ENCODE measurements at places on chromosomes 11 and 22.
A peak's percentile ranks its signal among the peaks of the same experiment; 100 is the strongest.

DNA sequence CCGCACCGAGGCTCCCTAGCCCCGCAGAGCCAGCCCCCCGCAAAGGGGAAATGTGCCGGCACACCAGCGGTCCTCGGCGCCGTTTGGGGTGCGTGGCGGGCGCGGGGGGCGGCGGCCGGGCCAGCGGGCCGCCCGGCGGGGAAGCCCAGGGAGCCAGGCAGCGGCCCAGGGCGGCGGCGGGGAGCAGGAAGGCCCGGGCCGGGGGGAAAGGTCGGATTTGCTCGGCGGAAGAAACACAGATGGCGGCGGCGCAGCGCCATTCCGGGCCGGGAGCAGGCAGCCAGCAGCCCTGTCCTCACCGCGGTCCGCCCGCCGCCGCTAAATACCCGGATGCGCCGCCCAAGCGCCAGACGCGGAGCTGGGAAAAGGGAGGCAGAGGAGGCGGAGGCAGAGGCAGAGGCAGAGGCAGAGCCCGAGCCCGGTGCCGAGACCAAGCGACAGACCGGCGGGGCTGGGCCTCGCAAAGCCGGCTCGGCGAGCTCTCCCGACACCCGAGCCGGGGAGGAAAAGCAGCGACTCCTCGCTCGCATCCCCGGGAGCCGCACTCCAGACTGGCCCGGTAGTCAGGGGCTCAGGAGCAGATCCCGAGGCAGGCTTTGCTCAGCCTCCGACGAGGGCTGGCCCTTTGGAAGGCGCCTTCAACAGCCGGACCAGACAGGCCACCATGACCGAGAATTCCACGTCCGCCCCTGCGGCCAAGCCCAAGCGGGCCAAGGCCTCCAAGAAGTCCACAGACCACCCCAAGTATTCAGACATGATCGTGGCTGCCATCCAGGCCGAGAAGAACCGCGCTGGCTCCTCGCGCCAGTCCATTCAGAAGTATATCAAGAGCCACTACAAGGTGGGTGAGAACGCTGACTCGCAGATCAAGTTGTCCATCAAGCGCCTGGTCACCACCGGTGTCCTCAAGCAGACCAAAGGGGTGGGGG, 2.6 kb upstream of the GCAT start:
- peak; percentile 75 for DNase-seq

GRCh38 chr22:20567371-20567847, 60.0 kb downstream of the MED15 start:
- DNase-seq: no peak

GRCh38 chr22:19535001-19535400, 10.8 kb upstream of the CLDN5 start:
- DNase-seq: no peak

- DNase-seq: no peak
Observed at GRCh38 chr22:35301372-35301874, 1.7 kb downstream of the TOM1 start.

DNA sequence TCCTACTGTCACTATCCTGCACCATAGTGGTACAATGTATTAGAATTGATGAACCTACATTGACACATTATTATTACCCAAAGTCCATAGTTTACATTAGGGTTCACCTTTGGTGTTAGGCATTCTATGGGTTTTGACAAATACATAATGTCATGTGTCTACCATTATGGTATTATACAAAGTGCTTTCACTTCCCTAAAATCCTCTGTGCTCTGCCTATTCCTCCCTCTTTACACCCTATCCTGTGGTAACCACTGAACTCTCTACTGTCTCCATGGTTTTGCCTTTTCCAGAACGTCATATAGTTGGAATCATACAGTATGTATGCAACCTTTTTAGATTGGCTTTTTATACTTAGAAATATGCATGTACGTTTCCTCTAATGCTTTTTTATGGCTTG, 51.5 kb downstream of the CCDC15 start:
- no peak for DNase-seq

- DNase-seq: no peak
Observed at GRCh38 chr11:43693069-43693468, 12.5 kb downstream of the HSD17B12 start.

DNA sequence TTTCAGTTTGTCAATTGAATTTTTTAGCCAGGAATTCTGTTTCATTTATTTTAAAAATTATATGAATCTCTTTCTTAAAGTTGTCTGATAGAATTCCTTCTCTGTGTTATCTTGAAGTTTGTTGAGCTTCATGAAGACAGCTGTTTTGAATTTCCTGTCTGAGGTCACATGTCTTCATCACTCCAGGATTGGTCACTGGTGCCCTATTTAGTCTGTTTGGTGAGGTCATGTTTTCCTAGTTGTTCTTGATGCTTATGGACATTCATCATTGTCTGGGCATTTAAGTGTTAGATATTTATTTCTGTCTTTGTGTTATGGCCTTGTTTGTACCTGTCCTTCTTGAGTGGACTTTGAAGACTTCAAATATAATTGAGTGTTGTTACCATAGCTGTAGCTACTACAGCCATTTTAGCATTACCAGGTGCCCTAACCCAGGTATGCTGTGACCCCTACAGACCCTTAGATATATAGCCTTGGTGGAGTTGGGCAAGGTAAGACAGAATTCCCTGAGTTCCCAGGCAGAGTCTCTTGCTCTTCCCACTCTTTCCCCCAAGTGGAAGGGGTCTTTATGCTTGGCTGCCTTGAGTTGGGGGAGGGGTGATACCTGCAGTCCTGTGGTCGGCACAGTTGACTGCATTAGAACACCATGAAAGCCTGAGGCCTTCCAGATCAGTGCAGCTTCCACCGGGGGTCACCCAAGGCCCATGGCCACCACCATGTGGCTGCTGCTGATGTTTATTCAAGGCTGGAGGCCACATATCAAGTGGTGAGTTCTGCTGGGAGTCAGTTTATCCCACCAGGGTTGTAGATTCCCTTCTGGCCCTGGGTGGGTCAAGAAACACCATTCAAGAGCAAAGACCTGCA, 229.6 kb downstream of the DYNC2H1 start:
- no peak for DNase-seq

GRCh38 chr11:119436093-119436492, 13.1 kb upstream of the THY1 start:
- no peak for DNase-seq

DNA sequence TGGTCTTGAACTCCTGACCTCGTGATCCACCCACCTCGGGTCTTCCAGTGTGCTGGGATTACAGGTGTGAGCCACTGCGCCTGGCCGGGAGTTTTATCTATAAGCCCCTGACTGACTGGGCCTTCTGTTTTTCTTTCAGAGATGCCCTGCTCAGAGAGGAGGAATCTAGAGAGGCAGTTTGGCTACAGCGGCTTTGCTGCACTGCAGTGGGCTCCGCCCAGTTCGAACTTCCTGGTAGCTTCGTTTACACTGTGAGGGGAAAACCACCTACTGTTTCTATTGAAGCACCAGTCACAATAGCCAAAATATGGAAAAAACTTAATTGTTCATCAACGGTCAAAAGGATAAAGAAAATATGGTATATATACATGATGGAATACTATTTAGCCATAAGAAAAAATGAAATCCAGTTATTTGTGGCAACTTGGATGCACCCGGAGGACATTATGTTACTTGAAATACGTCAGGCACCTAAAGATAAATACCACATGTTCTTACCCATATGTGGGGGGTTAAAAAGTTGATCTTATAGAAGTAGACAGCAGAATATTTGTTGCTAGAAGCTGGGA, 31.9 kb upstream of the FAM181B start:
- DNase-seq: no peak

GRCh38 chr11:76339221-76339620, 41.7 kb downstream of the THAP12 start:
- no peak for DNase-seq

GRCh38 chr22:40967111-40967760, 16.1 kb downstream of the RBX1 start:
- DNase-seq: no peak

DNA sequence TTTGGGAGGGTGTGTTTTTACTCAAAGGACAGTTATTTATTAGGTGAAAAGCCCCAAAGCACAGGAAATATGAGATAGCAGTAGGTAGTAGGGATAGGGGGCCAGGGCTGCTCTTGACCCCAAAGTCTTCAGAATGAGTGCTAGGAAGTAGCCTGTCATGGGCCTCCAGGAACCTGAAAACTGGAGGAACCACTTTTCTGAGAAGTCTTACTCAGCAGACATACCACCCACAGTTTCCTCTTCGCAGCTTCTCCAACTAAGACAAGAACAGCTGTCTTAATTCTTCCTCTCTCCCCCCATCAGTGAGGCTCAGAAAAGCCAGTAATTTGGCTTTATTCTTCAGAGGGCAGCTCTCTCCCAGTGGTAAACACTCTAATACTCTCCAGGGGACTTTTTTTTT, 84.0 kb upstream of the CTSC start:
- DNase-seq: peak; percentile 61

GRCh38 chr11:26698224-26698623, 23.6 kb downstream of the SLC5A12 start:
- no peak for DNase-seq

DNA sequence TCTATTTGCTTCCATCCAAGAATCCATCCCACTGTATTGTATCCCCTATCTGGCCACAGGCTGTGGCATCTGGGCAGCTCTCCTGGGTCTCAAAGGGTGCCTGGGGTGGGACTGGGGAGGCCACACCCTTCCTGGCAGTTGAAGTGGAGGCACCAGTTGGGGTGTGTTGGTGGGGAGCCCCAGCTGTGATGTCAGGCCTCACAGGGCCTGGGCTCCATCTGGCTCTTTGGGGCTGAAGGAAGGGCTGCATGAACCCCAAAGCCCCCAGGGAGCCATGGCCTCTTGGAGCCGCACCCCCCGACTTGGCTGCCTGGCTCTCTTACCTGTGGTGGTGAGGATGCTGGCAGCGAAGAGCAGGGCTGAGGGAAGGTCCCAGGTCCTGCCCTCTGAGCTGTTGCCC, 469 bp downstream of the KCNK7 start:
- no peak for DNase-seq

DNA sequence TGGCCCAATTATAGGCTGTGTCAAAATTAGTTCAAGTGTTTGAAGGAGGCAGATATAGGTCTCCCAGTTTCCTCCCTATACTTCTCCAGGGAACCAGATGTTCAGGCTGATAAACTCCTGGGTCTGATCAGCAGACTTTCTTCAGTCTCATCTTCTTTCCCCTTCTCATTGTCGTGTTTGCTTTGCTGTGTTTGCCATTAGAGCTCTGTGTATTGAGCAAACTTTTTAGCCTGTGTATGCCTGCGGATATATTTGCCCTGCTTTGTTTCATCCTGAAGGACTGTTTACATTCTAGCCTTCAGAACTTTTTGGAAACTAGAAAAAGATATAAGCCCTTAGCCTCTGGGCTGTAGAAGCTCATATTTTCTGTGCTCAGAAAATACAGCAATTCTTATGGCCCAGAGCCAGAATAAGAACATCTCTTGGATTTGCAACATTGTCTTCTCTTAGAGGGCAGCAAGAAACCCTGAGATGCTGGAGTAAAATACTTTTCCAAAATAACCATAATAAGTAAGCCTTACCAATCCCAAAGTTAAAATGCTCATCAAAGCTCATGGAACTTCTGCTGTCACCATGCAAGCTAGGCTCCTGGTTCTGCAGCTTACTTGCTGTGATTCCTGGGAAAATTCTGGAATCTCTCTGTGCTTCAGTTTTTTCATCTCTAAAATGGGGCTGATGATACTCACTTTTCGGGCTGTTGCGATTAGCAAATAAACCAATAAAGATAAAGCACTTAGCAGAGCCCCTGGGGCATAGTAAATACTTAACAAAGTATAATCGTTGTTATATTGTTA, 34.1 kb upstream of the ME3 start:
- no peak for DNase-seq

DNA sequence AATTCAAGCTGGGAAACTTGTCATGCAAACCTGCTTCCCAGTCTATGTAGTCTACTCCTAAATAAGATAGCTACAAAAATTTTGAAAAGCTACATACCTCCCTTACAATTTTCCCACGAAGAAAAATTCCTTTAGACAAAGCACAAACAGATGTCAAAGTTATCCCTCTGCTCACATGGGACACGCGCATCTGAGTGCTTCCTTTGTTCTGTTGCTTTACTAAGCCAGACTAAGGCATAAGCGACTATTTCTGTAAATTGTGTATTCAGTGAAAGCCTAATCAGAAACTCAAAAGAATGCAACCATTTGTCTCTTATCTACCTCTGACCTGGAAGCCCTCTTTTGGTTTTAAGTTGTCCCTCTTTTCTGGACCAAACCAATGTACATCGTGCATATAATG, 583.7 kb upstream of the B3GAT1 start:
- DNase-seq: no peak

- DNase-seq: no peak
Observed at GRCh38 chr11:62504158-62504973, 42.2 kb downstream of the AHNAK start.

DNA sequence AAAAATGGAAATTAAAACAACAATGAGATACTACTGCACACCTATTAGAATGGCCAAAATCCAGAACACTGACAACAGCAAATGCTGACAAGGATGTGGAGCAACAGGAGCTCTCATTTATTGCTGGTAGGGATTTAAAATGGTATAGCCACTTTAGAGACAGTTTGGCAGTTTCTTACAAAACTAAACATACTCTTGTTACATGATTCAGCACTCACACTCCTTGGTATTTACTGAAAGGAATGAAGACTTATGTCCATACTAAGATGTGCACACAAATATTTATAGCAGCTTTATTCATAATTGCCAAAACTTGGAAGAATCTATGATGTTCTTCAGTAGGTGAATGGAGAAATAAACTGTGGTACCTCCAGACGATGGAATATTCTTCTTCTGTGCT, 40.8 kb downstream of the PGM2L1 start:
- DNase-seq: no peak

GRCh38 chr22:29370537-29370936, 17.8 kb downstream of the AP1B1 start:
- no peak for DNase-seq

- no peak for DNase-seq
Observed at GRCh38 chr11:16936643-16937042, 77.6 kb downstream of the PLEKHA7 start.

- no peak for DNase-seq
Observed at GRCh38 chr11:118948000-118948399, 8.1 kb upstream of the UPK2 start.

- no peak for DNase-seq
Observed at GRCh38 chr11:131858505-131858904, 488.1 kb downstream of the NTM start.

DNA sequence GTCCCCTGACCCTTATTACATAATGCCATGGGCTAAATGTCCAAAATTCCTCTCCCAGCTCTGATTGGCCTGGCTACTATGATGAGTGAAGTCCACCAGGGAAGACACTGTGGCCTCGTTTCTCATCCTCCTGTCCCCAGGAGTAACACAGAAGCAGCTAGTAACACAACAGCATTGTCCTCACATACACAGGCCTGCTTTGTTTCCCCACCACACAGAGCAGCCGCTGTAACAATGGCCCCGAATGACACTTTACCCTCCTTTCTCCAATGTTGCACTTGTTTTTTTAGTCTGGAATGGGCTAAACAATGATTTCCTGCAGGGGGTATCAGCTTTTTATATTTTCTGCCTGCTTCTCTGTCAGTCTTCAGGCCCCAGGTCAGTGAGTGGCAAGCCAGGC, at the start of gene PRR5L:
TSS of gene PRR5L (plus strand) at position 363 of the 400 bp plus-strand sequence. CDS start 104,834 bp downstream, outside the sequence.
- no peak for DNase-seq

All from stimulated activated CD4-positive, alpha-beta T cell treated with anti-CD3 and anti-CD28 coated beads, Interleukin-4, amount 100 ng/mL, for 24 hours (primary cell).